ENCODE measurements at places on chromosomes 3 and 15.

DNA sequence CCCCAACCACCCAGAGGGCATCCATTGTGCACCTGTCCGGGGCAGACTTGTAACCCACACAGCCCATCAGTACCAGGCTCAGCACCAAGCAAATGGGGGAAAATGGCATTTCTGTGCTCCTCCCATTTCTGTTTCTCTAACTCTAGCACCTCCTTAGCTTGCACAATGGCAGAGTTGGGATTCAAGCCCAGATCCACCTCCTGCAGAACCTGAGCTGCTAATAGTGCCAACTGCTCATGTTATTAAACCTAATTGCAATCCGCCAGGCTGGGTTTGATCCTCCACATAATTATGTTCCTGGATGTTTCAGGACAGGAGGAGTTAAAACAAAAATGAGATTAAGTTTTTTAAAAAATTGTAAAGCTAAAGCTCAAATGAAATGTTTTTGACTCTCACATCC, 235.0 kb downstream of the OCA2 start:
- DNase-seq, result no peak

- DNase-seq, result no peak
Measured at GRCh38 chr3:58163234-58163633, 47.5 kb downstream of the DNASE1L3 start.

- DNase-seq, result no peak
Measured at GRCh38 chr15:78340231-78341056, at the start of gene CRABP1. Gene CRABP1, plus strand, starts transcription at chr15:78340353. Its CDS starts 76 bp downstream, at chr15:78340429.

- DNase-seq, result no peak
Measured at GRCh38 chr3:110234831-110235230, 836.8 kb upstream of the NECTIN3 start.

DNA sequence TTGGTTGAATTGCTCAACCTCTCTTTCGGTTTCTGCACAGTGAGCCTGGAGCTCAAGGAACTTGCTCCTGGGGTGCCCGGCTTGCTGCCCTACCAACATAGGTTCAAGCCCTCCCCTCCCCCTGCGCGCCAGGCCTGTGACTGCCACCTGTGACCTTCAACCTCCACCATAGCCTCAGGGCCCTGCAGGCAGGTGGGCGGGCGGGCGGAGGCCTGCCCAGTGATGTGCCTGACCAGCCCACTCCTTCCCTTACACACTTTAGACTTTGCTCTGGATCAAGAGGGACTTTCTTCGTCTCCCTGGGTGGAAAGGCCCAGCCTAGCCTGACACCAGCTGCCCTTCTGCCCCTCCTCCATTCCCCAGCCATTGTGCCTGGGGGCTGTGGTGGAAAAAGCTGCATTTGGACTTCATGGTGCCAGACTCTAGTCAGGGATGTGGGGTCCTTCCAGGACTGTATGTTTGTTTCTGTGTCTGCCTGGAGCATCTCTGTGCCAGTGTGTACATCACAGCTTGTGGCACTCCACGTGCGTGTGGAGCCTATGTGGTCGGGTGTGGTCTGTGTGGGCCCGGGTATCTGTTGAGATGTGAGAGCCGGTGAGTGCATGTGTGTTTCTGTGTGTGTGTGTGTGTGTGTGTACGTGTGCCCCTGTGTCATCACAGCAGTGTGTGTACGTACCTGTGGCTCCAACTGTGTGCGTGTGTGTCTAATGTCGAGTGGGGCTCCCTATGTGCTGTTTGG, 9.5 kb downstream of the PRKCD start:
- DNase-seq, result no peak

DNA sequence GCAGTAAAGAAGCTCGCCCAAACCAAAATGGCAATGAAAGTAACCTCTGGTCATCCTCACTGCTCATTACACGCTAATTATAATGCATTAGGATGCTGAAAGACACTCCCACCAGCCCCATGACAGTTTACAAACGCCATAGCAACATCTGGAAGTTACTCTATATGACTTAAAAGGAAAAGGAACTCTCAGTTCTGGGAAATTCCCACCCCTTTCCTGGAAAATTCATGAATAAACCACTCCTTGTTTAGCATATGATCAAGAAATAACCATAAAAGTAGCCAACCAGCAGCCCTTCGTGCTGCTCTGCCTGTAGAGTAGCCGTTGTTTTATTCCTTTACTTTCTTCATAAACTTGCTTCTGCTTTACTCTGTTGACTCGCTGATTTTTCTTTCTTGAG, 164.6 kb downstream of the SMAD6 start:
- DNase-seq, result no peak

- DNase-seq, result no peak
Measured at GRCh38 chr3:123457841-123458240, 9.0 kb upstream of the ADCY5 start.

GRCh38 chr3:127153506-127153815, 39.5 kb upstream of the PRR23E start:
- DNase-seq, result no peak

- no peak for DNase-seq
Measured at GRCh38 chr3:53712817-53713388, 133.3 kb downstream of the CHDH start.

DNA sequence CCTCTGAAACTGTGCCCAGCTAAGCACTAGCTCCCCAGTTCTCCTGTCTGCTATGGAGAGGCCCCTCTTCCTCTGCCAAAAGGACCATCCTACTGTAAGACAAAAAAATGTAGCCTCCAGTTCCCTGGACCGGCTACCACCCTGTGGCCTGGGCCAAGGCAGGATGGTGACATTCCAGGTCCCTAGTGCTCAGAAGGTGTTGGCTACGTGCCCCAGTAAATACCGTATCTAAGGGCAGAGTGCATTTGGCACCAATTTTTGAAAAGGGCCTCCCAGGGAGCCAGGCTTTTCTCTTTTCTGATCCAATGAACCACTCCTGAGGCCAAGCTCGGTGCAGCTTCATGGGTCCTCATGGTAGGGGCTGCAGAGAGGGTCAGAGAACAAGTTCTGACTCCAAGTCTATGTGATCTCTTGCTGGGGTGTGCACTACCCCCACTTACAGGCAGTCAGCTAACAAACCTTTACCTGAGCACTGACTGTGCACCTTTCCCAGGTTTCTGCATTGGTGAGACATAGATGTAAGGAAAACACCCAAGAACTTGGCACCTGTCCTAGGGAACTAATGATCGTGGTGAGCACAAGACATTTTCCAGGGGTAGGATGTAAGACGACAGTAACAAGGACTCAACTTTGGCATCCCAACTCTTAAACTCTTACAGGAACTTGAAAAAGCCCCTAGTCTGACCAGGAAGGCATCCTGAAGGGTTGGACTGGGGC, 32.6 kb downstream of the TLE3 start:
- no peak for DNase-seq

GRCh38 chr3:143119974-143120715, 574 bp downstream of the CHST2 start:
- no peak for DNase-seq

DNA sequence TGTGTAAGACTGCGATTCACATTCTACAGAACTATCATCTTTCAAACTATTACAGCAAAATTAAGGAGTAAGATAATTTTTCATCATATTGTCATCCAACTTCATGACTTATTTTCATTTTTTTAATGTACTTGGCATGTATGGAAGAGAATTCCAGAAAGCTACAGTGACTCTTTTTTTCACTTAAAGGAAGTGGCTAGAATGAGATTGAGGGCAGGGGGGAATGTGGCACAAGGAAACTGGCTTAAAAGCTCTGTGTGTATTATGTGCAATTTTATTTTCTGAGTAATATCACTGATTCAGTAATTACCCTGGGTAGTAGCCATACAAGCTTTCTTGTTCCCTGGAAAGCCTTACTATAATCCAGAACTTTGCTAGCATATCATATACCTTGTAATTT, 94.6 kb downstream of the FILIP1L start:
- DNase-seq, result no peak

DNA sequence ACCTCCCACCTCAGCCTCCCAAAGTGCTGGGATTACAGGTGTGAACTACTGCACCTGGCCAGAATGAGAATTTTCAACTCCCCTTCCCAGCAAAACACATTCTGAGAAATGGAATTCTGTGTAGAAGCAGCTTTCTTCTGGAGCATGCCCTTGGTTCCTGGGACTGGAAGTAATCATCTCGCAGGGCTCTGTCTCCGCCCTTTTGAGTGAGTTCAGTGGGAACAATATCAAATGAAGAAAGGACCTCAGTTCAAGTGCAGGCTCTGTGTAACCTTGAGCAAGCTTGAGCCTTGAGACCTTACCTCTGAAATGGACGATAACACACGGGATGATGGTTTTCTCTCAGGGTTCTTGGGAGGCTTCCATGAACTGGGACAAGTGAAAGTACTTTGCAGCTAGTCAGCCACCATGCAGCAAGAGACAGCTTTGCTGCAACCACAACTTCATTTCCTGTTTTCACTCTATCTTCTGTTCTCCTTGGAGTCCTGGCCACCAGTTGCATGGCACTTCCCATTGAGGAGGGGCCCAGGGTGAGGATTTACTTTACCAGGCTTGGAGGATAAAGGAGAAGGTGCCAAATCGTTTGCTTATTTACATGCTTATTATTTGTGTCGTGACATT, 35.7 kb upstream of the IGF1R start:
- DNase-seq, result no peak

DNA sequence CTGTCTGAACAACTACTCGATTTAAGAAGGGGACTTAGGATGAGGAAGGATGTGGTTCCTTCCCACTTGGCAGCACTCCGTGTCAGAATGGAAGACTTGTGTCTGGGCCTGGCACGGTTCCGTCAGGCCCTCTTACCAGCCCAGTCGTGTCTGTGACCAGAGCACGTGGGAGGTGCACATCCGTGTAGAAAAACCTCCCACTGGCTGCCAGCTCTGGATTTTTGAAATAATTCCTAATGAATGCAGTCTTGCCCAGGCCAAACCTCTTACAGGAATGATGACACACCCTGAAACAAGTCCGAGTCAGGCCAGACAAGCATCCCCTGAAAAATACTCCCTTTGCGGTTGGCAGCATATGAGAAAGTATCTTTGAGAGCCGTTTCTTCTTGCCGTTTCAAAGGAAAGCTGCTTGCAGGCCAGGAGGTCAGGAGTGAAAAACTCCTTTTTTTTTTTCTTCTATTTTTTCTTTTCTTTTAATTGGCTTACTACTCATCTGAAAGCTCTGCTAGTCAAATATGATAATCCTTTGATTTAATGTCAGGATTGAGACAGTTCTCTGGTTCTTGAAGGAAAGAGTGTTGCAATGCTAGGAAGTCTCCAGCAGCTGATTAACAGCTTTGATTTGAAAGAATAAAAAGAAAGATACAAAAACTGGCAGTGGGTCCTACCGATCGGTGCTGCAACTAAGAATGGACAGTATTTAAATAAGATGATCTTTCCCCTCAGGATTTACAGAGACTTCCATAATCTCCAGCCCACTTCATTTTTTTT, 19.8 kb downstream of the IL1RAP start:
- no peak for DNase-seq

DNA sequence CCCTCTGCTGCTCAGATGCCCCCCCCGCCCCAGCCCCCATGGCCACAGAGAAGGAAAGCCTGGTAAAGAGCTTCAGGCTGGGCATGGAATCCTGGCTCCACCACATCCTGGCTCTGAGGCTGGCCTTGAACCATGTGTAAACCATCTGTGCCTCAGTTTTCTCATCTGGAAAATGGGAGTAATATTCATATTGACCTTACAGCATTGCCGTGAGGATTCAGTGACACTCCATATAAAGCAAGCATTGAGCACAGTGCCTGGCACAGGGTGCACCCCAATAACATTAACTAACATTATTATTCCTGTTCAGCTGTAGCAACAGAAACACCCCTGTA, 150.7 kb downstream of the XXYLT1 start:
- no peak for DNase-seq

DNA sequence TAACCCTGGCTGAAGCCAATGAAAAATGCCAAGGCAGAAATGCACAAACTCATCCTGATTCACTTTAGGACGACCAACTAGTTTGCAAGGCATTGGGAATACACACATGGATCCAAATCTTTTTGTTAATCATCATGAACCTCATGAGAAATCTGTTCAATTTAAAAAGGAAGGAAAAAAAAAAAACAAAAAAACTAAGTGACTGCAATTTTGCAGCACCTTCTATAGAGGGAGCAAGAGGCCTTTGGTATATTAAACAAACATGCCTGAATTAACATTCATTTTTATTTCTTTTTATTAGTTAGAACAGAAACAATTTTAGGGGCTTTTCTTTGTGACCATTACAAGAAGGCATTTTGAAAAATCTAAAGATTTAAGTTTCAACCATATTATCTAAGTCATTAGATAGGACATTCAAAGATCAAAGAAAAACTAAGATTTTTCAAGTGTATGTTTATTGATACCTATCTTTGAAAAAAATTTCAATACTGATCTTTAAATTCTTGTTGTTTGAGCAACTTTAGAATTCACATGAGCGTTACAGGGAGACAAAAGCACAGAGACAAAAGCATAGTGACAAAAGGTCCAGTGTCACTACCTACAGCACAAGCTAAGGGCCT, 182.4 kb downstream of the CBLB start:
- no peak for DNase-seq

DNA sequence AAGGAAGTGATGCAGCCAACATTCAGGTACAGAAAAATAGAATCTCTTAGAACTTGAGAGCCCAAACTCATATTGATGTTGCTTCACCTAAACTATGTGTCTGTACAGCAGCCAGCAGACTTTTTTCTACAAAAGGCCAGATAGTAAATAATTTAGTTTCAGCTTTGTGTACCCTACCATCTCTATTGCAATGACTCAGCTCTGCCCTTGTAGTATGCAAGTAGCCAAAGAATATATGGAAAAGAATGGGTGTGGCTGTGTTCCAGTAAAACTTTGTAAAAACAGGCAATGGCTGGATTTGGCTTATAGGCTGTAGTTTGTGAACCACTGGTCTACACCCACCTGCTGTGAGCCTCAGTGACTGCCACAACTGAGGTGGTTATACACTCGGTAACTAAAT, 392.5 kb upstream of the RARB start:
- DNase-seq, result no peak

- DNase-seq, result no peak
Measured at GRCh38 chr3:191641789-191642188, 180.8 kb downstream of the PYDC2 start.

All from NCI-H1048 (cell line).